Colonic mucosa (tissue), 4 donors: ENCODE measurements at places on chromosomes 16 and 17. TPM values are rescaled to one million over a fixed set of nuclear protein-coding genes. Genes with fewer than 3 reads are reported as not detected.

DNA sequence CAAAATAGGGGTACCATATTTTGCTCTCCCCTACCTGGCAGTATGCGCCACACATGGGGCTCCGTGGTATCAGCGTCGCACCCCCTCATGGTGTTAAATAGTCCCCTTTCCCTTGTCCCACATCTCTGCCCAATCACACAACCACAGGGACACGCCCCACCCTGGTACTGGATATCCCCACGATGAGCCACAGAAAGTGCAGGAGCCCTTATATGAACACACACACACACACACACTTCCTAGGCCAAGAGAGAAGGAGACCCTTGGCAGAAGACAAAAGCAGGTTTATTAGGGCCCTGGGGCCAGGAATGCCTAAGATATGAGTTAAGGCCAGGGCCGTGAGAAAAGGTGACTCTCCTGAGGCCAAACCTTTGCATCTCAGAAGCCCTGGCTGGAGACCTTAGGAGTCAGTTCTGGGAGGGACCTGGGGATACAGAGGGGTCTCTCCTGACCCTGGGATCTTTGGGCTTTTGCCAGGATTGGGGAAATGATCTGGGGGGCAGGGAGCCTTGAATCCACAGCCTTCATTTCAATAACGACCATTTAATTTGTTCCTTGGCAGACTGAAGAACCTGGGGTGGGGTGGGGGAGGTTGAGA, 11.6 kb downstream of the COPZ2 start:
- DNase-seq, result peak; percentile 49

DNA sequence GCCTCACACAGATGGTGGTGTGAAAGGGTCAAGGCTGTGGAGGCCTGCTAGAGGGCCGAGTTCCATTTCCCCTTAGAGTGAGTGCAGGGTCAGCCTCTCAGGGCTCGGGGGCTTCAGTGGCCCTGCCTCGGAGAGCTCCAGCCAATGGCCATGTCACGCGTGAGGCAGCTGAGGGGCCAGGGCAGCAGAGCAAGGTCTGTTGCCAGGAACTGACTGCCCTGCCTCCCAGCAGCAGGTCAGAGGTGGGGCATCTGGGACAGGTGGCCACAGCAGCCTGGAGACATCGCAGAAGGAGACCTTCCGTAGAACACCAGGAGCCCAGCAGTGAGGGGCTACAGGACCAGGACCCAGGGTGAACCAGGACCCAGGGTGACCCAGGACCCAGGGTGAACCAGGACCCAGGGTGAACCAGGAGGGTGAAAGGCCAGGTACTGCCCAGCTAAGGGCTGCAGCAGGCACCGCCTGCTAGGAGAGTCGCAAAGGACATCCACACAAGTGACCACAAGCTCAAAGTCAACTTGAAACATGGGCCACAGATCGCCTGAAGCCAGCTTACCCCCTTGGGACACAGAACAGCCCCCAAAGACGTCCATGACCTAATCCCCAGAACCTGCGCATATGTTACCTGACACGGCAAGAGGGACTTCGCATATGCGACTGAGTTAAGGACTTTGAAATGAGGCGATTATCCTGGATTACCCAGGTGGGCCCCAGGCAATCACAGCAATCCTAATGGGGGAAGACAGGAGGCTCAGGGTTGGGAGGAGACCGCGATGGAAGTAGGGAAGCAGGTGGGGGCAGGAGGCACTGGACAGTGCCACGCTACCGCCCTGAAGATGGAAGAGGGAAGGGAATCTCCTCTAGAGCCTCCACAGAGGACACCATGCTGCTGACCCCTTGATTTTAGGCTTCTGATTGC, 4.8 kb upstream of the MEAK7 start:
- no peak for DNase-seq

GRCh38 chr17:79126139-79126538, 51.5 kb downstream of the ENGASE start:
- no peak for DNase-seq

GRCh38 chr16:50015631-50016030, 9.4 kb upstream of the CNEP1R1 start:
- DNase-seq, result no peak

GRCh38 chr16:50842013-50842505, 100.2 kb downstream of the CYLD start:
- DNase-seq, result no peak

GRCh38 chr16:64865069-64865696, 256.7 kb downstream of the CDH11 start:
- DNase-seq, result no peak

GRCh38 chr16:19804538-19805323, 79.9 kb downstream of the GPRC5B start:
- peak; percentile 48 for DNase-seq

GRCh38 chr16:81616321-81617020, 162.6 kb upstream of the PLCG2 start:
- DNase-seq, result peak; percentile 60

DNA sequence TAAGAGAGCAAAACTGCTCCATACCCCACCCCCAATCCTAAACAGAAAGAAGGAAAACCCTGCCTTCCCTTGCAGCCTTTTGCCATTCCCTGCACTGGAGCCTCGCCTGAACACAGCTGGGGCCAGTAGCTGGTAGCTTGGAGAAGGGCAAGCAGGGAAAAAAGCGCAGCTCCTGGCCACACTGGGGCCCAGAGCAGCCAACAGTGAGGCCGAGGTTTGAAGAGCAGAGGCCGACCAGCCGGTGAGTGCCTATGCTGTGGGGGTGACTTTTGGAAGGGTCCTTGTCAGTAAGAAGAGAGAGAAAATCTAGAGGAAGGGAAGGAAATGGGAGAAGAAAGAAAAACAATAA, 3.2 kb upstream of the HOXB9 start:
- peak; percentile 26 for DNase-seq

GRCh38 chr16:57501492-57501891, 15.2 kb upstream of the DOK4 start:
- no peak for DNase-seq

- no peak for DNase-seq
These were observed 11.5 kb downstream of the PRKCB start for GRCh38 chr16:23847251-23847650.

GRCh38 chr16:89289428-89290395, 72.2 kb downstream of the ZNF778 start:
- DNase-seq, result peak; percentile 81

The CRISPLD2 gene
- 37.9 TPM for total RNA-seq

The MED9 gene
- 23.8 TPM for total RNA-seq

The KRT14 gene
- total RNA-seq, result not detected

The FBXL20 gene
- total RNA-seq, result 22.2 TPM
